Activated CD8-positive, alpha-beta memory T cell treated with anti-CD3 and anti-CD28 coated beads for 1 hour (primary cell): ENCODE measurements at places on chromosomes 1 and 21.

GRCh38 chr1:173502104-173502503 is 25.0 kb downstream of the PRDX6 start:
- DNase-seq = no peak

DNA sequence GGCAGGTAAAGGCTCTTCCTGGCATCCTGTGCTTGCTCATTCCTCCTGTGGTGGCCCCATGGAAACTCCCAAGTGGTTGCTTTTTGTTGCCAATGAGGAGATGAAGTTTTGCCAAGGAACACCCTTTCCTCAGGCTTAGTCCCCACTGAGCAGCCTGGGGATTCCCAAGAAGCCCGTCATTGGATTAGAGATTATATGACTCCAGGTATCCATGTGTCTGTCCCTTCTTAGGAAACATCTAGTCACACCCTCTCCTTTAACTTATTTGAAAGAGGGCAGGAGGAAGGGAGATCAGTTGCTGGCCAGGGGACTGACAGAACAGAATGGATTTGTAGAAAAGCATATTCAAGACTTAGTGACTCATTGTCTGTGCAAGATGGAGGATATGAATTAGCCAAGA is 3.8 kb upstream of the LCE3A start:
- no peak for DNase-seq

DNA sequence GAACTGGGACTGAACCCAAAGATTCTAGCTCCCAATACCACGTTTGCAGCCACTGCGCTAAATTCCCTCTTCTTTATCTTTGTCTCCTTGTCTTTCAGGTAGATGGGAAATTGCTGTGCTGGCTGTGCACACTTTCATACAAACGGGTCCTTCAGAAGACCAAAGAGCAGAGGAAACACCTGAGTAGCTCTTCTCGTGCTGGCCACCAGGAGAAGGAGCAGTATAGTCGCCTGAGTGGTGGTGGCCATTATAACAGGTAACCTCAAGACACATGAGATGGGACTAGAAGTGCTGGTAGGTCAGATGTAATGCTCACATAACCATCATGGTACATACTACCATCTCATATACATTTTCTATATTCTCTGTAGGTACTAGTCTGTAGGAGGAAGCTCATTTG is 18.8 kb downstream of the FAM76A start:
- DNase-seq = no peak

GRCh38 chr1:29333008-29333407 is 96.7 kb downstream of the PTPRU start:
- DNase-seq = no peak
